ENCODE measurements at places on chromosomes 16 and 17.

- no peak for DNase-seq
These were observed 10.3 kb downstream of the HIC1 start for GRCh38 chr17:2064980-2065785.

DNA sequence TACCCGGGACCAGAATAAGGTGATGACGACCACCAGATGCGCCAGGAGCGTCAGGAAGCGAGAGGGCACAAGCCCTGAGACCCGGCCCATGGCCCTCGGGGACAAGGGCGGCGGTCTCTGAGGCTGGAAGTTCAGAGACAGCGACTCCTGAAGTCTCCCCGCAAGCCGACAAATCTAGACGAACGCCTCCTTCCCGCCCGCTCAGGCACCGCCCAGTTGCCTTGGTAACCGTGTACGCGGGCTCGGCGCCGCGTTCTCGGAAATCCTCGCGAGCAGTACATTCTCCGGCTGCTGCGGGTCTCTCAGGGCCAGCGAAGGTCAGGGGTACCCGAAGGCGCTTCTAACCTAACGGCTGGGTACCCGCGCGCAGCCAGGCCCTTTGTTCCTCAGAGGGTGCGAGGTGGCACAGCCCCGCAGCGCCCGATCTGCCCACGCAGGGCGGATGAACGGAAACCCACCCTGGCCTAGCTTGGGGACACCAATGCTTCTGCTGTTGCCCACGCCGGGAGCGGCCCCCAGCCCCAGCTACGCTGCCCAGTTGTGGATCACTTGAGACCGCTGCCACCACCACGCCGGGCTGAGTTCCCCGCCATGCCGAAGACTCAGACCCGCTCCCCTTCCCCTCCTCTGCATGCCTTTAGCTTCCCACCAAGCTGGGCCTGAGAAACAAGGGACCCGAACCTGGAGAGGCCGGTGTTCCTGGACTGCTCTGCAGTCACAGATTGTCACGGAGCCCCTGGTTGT, at the start of gene TMEM107:
TMEM107 (minus strand) TSS at position 184 of the 744 bp plus-strand sequence; CDS start at position 90, 94 bp downstream.
- DNase-seq, result peak; percentile 41

- no peak for DNase-seq
These were observed 84.0 kb downstream of the MSI2 start for GRCh38 chr17:57340160-57340981.

DNA sequence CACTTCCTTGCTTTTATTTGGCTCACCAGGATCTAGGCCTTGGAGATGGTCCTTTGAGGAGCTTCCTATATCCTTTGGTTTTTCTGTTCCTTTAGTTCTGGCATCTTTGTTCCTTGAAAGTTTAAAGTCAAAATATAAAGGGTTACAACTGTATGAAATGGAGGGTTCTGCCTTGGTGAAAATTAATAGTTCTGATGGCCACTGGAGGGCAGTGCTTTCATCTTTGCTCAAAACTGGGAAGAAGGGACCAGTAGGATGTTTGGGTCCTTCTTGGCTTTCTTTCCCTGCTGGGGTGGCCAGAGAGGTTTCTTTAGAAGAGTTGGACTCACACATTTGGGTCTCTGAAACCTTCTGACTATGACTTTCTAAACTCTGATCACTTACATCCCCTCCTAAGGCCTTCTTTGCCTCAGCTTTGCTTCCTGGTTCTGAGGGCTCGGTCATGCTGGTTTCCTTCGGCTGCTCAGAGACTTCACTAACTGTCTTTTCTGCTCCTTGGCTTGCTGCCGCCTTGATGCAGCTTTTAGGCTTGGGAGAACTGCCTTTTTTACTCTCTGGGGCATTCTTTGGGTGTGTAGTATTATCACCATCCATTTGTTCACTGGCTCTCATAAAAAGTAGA, 10.9 kb upstream of the ITGA2B start:
- no peak for DNase-seq

DNA sequence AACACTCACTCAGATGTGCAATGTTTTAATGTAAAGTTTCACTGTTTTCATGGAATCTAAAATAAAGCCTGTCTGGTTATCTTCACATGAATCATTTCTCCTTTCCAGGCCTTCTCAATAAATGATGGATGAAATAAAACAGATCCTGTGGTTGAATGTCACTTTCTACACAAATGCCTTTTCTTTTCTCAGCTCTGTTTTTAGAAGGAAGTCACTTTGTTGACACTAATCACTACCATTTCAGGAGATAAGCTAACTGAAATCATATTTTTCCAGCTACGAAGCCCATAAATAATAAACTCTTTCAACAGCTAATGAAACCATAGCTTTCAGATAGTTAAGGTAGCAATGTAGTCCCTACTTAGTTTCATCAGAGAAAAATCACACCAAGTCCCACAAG, 17.9 kb downstream of the NME2 start:
- DNase-seq, result no peak

GRCh38 chr17:77426676-77427386, 286.1 kb downstream of the SEC14L1 start:
- DNase-seq, result no peak

- no peak for DNase-seq
These were observed 603.4 kb upstream of the CDH11 start for GRCh38 chr16:65725156-65725845.

DNA sequence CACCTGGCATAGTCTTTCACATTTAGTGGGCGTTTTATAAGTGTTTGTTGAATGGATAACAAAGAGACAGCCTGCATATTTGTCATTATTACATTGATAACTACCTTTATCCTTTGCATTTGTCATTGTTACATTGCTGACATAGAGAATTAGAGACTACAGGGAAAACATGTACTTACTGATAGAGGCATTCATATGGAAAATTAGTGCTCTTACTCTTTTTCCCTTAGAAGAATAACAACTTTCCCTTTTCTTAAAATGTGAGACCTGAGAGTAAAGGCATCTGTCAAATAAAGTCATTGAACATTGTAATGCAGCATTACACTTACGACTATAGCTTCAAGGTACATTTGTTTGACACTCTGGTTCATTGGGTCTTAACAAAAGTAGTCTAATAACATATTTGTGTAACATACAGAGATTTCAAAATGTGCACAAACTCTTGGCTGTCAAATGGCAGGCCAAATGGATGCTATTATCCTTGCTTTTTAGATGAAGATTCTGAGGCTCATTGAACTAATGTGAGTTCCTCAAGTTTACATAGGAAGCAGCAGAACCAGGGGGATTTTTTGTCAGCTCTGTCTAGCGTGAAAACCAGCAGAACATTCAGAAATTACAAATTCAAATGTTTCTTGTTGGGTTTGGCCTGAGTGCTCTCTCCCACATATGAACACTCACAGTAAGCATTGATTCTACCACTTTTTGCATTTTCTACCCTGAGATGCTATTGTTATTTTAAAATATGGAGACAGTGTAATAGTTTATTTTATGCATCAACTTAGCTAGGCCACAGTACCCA, 28.5 kb downstream of the SMIM36 start:
- no peak for DNase-seq

DNA sequence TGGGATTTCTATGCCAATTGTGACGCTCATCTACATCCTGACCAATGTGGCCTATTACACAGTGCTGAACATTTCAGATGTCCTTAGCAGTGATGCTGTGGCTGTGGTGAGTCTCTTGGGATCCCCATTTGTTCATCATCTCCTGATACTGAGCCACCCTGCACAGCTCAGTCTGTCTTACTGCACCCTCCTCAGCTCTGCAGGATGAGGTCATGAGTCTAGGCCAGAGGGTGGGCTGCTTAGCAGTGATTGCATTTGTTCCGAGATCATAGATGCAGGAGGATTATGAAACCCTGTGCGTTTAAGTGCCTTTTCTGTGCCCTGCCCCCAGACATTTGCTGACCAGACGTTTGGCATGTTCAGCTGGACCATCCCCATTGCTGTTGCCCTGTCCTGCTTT, 19.5 kb downstream of the SLC7A6OS start:
- no peak for DNase-seq

DNA sequence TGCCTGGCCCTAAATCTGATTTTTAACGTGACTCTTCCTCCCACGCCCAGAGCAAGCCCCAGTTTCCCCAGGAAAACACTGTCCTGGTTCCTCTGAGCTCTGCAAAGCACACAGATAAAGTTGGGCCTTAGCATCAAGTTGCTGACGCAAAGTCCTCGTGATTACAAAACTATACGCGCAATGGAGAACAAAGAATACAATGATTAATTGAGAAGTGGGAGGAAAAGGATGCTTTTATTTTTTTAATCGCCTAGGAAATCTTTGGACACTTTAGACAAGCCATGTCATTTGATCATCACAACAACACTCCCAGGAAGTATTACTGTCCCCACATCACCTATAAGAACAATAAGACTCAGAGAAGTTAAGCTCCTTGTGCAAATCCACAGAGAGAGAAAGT, 30.5 kb upstream of the CES5A start:
- no peak for DNase-seq

- DNase-seq, result no peak
These were observed 64.5 kb upstream of the SHISA6 start for GRCh38 chr17:11176549-11176948.

GRCh38 chr17:34076743-34077631, 178.1 kb upstream of the CCL2 start:
- DNase-seq, result no peak

GRCh38 chr16:78628461-78629045, 529.1 kb downstream of the WWOX start:
- DNase-seq, result no peak

DNA sequence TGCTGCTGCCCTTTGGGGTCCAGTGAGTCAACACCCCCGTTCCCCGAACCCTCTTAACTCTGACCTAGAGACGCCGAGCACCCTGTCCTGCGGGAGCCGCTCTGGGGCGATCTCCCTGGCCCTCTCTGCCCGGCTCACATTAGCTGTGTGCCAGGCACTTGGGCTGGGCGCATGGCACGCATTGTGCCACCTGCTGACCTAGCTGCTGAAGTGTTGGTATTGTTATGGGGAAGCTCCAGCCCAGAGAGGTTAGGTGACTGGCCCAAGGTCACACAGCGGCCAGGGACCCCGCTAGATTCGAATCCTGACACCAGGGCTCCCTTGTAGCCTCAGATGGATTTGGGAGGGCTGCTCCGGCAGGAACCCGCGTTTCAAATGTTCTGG, 1.1 kb downstream of the HSD17B1 start:
- no peak for DNase-seq
